Stimulated activated CD4-positive, alpha-beta T cell treated with anti-CD3 and anti-CD28 coated beads, Interleukin-15, amount 100 ng/mL, for 48 hours (primary cell): ENCODE measurements at places on chromosomes 5 and 9.

DNA sequence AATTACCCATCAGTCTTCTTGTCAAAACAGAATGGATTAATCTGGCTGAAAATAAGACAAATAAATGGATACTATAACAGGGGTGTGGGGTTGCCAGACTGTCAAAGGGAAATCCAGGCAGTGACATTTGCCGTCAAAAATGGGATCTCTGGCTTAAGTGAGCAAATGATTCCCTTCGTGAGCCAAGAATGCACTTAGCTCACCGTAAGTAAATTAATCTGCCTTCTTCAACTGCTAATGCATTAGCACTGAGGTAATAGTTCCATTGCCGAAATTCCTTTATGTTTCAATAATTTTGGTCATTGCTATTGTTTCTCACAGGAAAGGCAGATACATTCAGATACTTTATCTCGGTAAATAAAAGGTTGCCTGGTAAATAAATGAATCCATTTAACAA lies 377.8 kb downstream of the KIAA0825 start:
- DNase-seq, result no peak

DNA sequence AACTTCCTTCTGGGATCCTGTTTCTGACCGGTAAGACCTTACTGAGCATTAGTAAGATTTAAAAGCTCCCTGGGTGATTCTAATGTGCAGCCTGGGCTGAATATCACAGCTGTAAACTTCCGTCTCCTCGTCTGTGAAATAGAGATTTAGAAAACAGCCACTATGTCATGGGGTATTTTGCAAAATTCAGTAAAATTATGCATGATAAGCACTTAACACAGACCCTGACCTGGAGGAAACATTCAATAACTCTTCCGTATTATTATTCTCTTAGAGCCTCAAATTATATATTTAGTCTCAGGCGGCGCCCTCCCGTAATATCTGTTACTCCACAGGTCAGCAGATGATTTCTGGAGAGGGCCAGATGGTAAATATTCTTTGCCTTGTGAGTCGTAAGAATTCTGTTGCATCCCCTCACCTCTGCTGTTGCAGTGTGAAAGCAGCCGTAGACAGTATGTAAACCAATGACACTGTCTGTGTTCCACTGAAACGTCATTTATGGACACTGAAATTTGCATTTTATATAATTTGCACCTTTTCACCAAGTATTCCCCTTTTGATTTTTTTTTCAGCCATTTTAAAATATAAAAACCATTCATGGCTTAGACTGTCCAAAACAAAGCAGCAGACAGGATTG lies 39.2 kb upstream of the RARS1 start:
- no peak for DNase-seq

DNA sequence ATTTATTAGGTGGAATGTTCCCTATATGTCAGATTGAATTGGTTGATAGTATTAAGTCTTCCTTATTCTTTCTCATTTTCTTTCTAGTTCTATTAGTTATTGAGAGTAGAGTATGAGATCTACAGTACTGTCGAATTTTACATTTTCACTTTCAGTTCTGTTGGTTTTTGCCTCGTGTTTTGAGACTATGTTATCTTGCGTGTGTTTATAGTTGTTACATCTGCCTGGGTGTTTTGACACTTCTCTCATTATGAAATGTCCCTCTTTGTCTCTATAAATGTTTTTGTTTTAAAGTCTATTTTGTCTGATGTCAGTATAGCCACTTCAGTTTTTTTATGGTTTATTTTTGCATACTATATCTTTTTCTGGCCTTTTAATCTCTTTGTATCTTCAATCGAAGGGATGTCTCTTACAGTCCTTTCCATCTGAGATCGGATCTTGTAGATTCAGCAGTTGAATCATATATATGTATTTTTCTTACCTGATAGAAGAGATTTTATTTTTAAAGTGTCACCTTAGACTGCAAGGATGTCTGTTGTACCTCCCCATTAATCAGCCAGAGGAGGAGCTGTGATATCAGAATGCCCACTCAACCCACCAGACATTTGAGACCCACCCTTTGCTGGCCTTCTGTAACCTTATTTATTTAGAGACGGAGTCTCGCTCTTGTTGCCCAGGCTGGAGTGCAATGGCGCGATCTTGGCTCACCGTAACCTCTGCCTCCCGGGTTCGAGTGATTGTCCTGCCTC lies 20.7 kb downstream of the EHMT1 start:
- DNase-seq, result no peak

DNA sequence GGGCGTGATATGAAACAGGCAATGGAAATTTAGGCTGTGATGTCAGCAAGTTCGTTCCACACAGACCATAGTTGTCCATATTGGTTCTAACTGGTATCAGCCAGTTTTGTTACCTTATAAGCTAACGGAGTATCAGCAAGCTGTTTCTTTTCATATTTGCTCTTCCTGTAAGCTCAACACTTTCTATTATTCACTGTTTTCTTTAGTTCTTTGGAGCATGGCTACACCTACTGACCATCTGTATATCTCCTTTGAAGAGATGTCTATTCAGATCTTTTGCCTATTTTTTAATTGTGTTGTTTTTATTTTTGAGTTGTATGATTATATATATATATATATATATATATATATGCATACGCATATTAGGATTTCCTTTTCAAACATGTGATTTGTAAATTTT lies 1057.2 kb upstream of the CDH10 start:
- DNase-seq, result no peak

DNA sequence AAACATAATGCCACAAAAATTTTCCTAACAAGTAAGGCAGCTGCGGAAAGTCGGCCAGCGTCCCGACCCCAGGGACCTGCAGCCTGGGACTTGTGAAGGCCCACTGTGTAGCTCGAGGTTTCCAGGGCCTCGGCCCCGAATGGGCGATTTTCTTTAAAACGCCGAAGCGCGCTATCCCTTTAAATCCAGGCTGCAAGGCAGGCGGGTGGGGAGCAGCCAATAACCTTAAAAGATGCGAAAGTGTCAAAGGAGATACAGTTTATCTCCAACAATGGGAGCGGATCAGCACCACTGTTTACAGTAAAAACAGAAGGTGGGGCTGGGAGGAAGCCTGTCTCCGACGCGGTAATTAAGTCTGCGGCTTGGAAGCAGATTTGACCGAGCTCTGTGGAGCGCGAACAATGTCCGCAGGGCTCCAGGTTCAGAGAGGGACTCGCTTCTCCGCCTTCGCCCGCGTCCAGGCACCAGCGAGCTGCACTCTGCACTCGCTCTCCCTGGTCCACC lies 1.7 kb upstream of the ZSWIM6 start:
- no peak for DNase-seq

DNA sequence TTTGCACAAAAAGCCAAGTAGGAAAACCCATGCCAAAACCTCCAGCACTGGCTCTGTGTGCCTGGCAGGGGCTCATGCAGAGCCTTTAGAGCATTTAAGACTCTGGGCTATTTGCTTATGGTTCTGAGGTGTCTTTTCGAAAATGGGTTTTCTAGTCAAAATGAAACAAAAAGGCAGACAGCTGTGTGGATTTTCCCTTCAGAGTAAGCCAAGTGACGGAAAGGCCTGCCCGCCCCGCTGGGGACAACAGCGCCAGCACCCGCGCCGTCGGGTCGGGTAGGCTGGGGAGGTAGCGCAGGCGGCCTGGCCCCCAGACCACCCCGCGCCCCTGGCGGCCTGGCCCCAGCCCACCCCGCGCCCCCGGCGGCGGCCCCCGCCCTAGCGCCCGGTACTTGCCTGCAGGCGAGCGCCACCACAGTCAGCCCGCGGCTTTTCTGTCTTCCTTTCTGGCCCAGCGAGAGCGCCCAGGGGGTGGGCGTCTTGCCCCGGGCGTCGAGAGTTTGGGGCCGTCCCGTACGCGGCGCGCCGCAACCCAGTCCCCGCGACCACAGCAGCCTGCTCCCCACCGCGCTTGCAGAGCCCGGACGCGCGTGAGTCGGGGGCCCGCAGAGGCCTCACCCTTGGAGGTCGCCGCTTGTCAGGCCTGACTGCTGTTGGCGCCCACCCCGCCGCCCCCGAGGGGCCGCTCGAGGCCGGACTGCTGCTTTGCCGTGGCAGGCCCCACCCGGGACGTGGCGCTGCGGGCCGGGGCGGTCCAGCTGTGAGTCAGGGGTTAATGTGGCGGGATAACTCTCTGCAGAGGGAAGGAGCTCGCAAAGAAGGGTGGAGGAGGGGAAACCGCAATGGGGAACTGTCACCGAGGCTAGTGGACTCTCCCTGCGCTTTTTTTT lies at the start of gene TICAM2:
TICAM2 (minus strand) TSS at position 779 of the 890 bp plus-strand sequence. CDS start 21,223 bp downstream, outside the sequence.
- peak; percentile 40 for DNase-seq

- DNase-seq, result no peak
These were observed at the start of gene FGF10 for GRCh38 chr5:44389090-44389822. FGF10 (minus strand) TSS chr5:44389420; CDS start chr5:44388682, 738 bp downstream.

DNA sequence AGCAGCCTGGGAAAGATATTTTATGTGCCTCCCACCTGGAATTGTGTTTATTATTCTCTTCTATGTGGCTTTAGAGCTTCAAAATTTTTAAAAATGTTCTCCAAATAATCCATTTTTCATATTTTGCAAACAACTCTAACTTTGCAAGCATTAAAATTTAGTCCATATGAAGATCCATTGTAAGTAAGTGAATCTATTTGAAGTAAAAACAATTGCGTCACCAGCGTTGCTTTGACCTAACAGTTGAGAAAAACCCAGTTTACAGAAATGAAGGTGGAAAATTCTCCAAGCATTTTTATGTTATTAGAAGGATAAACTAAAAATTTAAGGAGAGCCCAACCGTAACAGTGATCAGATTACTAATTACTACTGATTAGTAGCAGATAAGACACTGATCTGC lies 38.9 kb upstream of the TLX3 start:
- DNase-seq, result no peak

- DNase-seq, result no peak
These were observed 343.1 kb downstream of the ZSWIM6 start for GRCh38 chr5:61675015-61675692.

DNA sequence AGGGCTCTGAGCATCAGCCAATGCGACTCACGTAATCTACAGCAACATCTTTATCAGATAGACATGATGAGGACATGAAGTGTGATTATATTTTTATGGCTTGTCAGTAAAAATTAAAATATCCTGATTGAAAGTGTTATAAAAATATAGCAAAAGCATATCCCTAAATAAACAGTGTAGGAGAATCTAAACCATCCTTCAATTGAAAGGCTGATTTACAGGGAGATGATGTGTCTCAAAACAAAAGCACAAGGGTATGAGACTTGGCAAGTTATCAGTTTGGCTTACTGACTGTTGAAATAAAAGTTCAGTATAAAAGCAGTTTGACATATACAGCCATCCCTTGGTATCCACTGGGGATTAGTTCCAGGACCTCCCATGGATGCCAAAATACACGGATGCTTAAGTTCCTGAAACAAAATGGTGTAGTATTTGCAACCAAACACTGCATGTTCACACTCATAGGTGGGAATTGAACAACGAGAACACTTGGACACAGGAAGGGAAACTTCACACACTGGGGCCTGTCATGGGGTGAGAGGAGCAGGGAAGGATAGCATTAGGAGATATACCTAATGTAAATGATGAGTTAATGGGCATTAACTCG lies 149.9 kb upstream of the MAP1B start:
- no peak for DNase-seq

DNA sequence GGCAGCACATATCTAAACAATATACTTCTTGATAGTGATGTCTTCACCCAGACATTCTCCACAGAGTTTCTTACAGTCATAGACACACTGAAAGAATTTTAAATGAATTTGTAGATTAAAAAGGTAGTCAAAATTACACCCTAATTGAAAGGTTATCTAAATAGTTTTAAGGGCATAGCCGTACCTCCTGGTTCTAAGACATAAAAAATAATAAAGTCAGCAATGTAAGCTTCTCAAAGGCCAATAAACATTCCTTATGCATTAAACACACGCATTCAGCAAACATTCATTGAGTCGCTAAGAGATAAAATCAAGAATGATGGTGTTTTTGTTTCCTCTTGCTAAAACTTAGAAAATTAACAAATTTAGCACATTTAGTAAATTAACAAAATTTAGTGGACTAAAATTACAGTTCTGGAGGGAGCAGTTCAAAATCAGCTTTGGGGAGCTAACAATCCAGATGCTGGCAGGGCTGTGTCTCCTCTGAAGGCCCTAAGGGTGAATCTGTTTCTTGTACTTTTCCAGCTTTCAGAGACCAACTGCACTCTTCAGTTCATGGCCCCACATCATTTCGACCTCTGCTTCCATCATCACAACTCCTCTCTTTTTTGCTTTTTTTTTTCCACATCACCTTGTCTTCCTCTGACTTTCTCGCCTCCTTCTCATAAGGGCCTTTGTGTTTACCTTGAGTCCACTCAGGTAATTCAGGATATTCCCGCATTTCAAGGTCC lies 516.5 kb downstream of the DNAH5 start:
- no peak for DNase-seq

DNA sequence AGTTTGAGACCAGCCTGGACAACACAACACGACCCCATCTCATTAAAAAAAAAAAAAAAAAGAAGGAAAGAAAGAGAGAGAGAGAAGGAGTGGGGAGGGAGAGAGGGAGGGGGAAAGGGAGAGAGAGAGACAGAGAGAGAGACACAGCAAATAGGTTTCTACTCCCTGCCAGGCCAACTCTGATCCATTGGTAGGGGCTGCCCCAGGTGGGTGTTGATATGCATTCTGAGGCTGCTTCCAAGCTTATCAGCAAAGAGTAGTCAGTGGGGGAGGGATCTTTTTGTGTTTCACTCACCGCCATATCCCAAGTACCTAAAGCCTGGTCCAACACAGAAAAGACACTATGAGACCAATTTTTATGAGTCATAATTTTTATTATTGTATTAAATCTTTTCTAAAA lies 57.0 kb upstream of the SAP30L start:
- no peak for DNase-seq

DNA sequence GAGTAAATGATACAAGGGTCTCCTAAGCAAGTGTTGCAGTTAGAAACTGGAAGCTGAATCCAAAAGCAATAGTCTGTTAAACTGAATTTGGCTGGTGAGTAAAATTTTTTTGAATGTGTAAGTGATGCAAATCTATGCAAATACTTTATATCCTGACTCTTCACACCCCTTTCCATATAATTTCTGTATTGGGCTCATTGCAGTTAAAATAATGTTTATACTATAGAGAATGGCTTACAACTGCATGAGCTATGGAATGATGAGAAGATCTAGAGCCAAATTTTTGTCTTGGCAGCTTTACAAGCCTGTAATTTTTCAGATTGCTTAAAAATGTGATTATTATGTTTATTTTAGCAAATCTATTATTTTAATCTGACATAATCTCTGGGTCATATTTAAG lies 57.0 kb upstream of the GABRA1 start:
- no peak for DNase-seq

DNA sequence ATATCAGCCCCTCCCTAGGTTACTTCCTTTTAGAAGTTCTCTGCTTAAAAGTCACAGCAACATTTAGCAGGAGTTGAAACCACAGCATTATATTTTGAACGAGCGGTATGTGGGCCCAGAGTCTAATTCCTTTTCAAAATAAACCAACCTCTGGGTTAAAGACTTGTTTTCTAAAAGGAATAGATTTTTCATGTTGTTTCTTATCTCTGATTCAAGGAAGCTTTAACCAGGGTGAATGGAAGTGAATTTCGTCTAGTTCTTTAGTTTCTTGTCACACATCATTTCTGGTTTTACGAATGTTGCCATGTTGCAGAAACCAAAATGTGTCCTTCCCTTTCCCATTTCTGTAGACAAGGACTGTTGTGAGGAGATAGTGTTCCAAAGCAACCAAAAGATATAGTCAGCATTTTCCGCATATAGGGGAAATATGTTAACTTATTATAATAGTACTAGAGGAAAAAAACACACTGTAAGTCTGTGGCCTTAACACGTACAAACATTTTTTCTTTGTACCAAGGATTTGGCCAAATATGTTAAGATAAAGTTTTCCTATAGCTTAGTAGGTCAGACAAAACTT lies 142.4 kb downstream of the PCSK5 start:
- DNase-seq, result no peak

GRCh38 chr5:130692770-130693169 lies 472.3 kb downstream of the HINT1 start:
- no peak for DNase-seq

- no peak for DNase-seq
These were observed 256.5 kb upstream of the NR4A3 start for GRCh38 chr9:99565203-99565602.
